Vagina (tissue), 2 donors: ENCODE measurements at places on chromosomes 13 and 19.

DNA sequence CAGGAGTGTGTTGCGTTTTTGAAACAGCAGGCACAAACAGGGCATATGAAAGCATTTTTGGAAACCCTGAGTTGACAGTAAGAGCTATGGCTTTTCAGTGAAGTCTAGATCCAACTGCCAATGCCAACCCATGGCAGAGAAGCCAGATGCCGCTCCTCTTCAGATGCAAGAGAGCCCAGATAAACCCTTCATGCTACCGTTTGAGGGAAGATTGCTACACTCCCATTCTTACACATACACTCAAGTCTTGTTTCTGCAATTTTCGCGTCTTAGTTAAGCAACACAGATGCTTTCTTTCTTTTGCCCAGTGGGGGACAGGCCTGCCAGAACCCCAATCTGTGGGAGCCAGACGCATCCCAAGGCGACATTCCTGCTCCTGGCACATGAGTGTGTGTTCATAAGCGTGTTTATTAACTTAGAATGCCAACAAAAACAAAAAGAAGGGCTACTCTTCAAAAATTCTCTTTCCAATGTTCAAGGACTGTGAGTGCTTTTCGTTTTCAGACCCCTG is 10.4 kb downstream of the BORCS8 start:
- no peak for DNase-seq
- H3K27ac ChIP-seq: no peak overlapping the region
- H3K36me3 ChIP-seq: peaks cover 34% of the 10 kb centered on the region

- H3K27ac ChIP-seq: no peak overlapping the region
- no peak overlapping the region for H3K4me3 ChIP-seq
- peaks cover 70% of the 10 kb centered on the region for H3K36me3 ChIP-seq
- no peaks in the 10 kb centered on the region for H3K27me3 ChIP-seq
Observed at GRCh38 chr19:12947702-12948611, 2.3 kb downstream of the RAD23A start.

GRCh38 chr13:30148786-30149185 is 158.6 kb downstream of the KATNAL1 start:
- peaks cover 7% of the 10 kb centered on the region for H3K4me1 ChIP-seq
- DNase-seq: no peak
- no peaks in the 10 kb centered on the region for H3K36me3 ChIP-seq
- H3K27me3 ChIP-seq: no peaks in the 10 kb centered on the region

- no peak overlapping the region for H3K27ac ChIP-seq
- H3K4me1 ChIP-seq: peaks cover 6% of the 10 kb centered on the region
- DNase-seq: no peak
- no peaks in the 10 kb centered on the region for H3K27me3 ChIP-seq
- H3K36me3 ChIP-seq: no peaks in the 10 kb centered on the region
Observed at GRCh38 chr13:97135883-97136282, 86.2 kb upstream of the MBNL2 start.

DNA sequence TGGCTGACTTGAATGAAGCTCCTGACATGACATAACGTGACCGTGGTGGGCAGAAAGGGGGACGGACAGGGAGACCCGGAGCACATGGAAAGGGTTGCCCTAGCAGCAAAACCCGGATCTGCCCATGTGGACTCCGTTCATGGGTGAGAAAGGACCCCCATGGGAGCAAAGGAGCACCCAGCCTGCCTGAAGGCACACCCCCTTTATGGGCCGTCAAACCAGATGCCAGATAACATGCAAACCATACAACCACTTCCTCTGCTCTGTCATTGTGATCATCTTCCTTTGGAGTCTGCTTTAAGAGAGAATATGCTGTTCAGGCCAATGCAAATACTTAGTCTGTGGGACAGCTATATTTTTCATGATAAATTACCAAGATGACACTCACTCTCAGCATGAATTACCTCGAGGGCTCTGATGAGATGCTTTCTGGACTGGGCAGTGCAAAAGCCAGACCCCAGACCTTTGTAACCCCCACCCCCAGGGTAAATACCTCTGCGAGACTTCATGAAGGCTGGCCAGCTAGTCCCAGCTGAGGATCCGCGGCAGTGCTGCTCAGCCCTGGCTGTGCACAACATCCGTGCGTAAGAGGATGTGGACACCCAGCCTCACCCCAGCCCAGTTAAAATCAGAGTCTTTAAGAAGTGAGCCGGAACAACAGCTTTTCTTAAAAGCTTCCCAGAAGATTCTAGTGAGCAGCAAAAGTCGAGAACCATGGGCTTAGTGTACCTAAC is 126.6 kb downstream of the USP12 start:
- no peaks in the 10 kb centered on the region for H3K36me3 ChIP-seq
- no peak for DNase-seq
- no peak overlapping the region for H3K4me3 ChIP-seq
- H3K4me1 ChIP-seq: no peaks in the 10 kb centered on the region
- no peaks in the 10 kb centered on the region for H3K27me3 ChIP-seq
- H3K27ac ChIP-seq: no peak overlapping the region

- DNase-seq: no peak
- H3K36me3 ChIP-seq: no peaks in the 10 kb centered on the region
Observed at GRCh38 chr19:19747357-19748220, 14.7 kb upstream of the ZNF14 start.

- no peak overlapping the region for H3K4me3 ChIP-seq
- no peaks in the 10 kb centered on the region for H3K27me3 ChIP-seq
- no peak for DNase-seq
- no peaks in the 10 kb centered on the region for H3K36me3 ChIP-seq
Observed at GRCh38 chr19:52331757-52332156, 4.3 kb upstream of the ZNF610 start.

GRCh38 chr19:3366753-3367627 is 607 bp downstream of the NFIC start:
- H3K27me3 ChIP-seq: no peaks in the 10 kb centered on the region
- DNase-seq: no peak
- peaks cover 86% of the 10 kb centered on the region for H3K4me1 ChIP-seq
- H3K27ac ChIP-seq: peak overlapping the region; percentile 100

DNA sequence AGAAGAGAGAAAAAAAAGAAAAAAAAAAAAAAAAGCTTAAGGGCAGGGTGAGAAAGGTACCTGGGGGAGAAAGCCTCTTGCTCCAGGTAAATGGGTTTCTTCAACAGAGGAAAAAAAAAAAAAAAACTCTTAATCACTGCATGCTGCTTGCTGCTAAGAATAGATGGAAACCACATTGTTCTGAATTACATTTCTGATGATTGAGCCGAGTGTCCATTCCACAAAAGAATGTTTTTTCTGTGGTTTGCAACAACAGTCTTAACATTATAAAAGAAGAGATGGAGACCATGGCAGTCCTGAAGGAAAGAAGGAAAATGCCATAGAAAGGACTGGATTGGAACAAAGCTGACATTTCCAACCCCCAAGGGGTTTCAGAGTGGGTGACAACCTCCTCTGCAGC is 1312.7 kb downstream of the SLITRK1 start:
- H3K4me1 ChIP-seq: no peaks in the 10 kb centered on the region
- no peaks in the 10 kb centered on the region for H3K36me3 ChIP-seq
- no peak overlapping the region for H3K27ac ChIP-seq
- no peak for DNase-seq

DNA sequence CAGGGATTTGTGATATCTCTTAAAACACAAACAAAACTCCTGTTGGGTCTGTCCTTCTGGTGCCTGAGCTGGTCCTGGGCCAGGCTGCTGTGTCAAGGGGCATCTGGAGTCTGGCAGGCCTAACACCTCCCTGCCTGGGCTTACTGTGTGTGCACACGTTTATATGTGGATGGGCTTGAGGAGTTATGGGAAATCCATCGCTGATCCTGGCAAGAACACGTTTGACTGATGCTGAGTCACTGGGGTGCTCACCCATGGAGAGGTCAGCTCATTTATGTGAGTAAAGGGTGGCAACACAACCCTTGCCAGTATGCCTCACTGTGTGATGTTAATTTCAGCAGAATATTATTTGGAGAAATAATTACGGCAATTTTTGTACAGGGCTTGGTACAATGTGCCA is 44.5 kb upstream of the PCDH8 start:
- H3K27me3 ChIP-seq: no peaks in the 10 kb centered on the region
- no peak for DNase-seq
- H3K4me3 ChIP-seq: no peak overlapping the region
- H3K4me1 ChIP-seq: no peaks in the 10 kb centered on the region
- no peak overlapping the region for H3K27ac ChIP-seq

DNA sequence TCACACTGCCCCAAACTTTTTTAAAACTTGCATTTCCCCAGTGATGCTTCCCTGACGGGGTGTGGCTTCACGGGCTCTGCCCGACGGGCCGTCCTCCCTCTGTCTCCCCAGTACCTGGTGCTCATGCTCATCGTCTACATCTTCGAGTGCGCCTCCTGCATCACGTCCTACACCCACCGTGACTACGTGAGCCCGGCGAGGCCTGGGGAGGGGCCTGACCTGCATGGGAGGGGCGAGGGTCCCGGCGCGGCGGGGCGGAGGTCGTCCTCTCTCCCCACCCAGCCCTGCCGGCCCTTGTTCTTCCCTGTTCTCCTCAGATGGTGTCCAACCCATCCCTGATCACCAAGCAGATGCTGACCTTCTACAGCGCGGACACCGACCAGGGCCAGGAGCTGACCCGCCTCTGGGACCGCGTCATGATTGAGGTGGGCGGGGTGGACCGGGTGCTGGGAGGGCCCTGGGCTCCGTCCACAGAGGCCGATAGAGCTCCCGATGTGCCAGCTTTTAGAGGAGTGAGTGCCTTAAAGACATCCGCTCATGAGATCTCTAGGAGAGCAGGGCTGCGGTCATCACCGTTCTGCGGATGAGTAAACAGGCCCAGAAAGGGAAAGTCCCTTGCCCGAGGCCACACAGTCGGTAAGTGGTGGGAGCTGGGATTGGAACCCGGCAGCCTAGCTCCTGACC is 6.9 kb downstream of the UPK1A start:
- no peaks in the 10 kb centered on the region for H3K27me3 ChIP-seq
- no peaks in the 10 kb centered on the region for H3K36me3 ChIP-seq
- H3K27ac ChIP-seq: no peak overlapping the region
- no peaks in the 10 kb centered on the region for H3K4me1 ChIP-seq
- DNase-seq: no peak

GRCh38 chr13:105165449-105166125 is 1369.9 kb downstream of the EFNB2 start:
- no peaks in the 10 kb centered on the region for H3K36me3 ChIP-seq
- no peaks in the 10 kb centered on the region for H3K27me3 ChIP-seq
- H3K27ac ChIP-seq: no peak overlapping the region
- no peak overlapping the region for H3K4me3 ChIP-seq
- DNase-seq: no peak

DNA sequence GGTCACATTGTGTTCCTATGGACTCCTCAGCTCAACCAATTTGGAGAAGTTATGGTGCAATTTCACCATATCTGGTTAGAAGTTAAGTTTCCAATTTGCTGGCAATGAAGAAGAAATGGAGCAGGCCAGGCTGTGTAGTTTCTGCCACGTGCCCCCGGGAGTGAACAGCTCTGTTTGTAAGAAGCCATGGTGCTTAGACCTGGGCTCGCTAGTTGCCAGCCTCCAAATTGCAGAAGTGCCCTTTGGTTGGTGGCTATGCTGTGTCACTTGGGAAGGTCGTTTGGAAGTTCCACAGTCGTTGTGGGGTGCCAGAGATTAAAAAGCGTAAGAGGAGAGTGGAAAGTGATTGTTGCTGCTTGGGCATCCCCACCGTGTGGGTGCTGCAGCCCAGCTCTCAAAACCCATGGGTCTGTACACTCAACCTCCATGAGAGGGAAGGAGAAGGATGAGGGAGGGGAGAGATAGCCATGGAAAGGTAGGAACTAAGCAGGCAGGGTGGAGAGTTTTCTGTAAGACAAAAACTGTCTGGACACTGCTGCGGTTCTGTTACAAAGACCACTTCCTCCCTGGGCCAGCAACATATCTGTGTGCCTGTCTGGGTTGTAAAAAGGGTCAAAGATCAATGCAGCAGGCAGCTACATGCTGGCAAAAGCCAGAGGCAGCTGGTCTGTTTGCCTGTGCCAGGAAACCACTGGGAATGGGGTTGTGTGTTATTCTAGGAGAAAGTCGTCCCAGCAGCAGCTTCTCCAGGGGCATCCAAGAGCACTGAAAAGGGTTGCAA is 10.8 kb downstream of the ALOX5AP start:
- H3K27ac ChIP-seq: no peak overlapping the region
- H3K4me3 ChIP-seq: no peak overlapping the region
- H3K4me1 ChIP-seq: peaks cover 23% of the 10 kb centered on the region
- no peaks in the 10 kb centered on the region for H3K36me3 ChIP-seq
- no peak for DNase-seq

GRCh38 chr19:44810234-44811121 is 1.6 kb downstream of the BCAM start:
- peaks cover 42% of the 10 kb centered on the region for H3K4me1 ChIP-seq
- peaks cover 17% of the 10 kb centered on the region for H3K36me3 ChIP-seq
- DNase-seq: no peak
- H3K27ac ChIP-seq: peak overlapping the region; percentile 74

- H3K4me3 ChIP-seq: no peak overlapping the region
- H3K27me3 ChIP-seq: no peaks in the 10 kb centered on the region
- no peak for DNase-seq
- H3K27ac ChIP-seq: no peak overlapping the region
- no peaks in the 10 kb centered on the region for H3K4me1 ChIP-seq
Observed at GRCh38 chr19:54178581-54179261, 5.8 kb upstream of the TMC4 start.

- no peaks in the 10 kb centered on the region for H3K27me3 ChIP-seq
- H3K36me3 ChIP-seq: peaks cover 1% of the 10 kb centered on the region
- peak; percentile 87 for DNase-seq
- H3K4me3 ChIP-seq: peak overlapping the region; percentile 70
- peaks cover 69% of the 10 kb centered on the region for H3K4me1 ChIP-seq
- peak overlapping the region; percentile 100 for H3K27ac ChIP-seq
Observed at GRCh38 chr19:4059891-4060620, 6.6 kb downstream of the ZBTB7A start.

DNA sequence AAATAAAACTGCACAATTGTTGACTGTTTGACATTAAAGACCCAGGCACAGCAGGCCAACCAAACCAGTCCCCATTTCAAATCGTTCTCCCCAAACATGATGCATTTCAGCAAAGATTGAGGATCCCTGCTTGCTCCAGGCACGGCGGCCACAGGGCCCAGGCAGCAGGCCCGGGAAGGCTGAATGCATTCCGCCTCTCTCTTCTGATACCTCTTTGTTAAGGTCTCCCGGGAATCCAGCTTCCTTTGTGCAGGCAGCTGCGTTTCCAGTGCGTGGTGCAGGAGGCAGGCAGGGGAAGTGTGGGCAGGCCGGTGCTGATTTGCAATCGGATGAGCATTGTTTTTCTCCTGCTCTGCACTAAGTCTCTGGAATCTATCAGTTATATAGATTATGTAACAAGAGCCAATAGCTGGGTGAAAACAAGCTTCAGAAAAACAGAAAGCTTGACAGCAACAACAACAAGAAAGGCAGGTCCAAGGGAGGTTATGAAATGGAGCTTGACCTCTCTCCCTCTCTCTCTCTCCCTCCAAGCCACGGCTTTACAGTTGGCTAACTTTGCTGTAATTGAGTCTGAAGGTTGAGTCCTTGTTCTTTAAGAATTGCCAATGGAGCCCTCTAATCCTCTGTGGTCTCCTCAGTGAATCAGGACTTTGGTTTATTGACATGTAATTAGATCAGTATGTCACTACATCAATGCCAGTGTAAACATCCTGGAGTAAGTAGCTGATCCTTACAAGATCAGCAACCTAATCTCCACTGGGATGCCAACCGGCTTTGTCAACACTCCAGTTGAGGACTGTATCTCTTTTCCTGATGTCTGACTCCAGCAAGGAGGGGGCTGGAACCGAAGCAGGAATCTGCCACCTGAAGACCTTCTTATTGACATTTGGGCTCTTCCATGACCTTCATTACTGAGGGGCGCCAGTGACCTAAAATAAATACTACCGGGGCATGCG is 338.0 kb downstream of the TEX29 start:
- no peaks in the 10 kb centered on the region for H3K36me3 ChIP-seq
- no peak overlapping the region for H3K4me3 ChIP-seq
- no peak for DNase-seq
- no peaks in the 10 kb centered on the region for H3K27me3 ChIP-seq
- no peak overlapping the region for H3K27ac ChIP-seq
- H3K4me1 ChIP-seq: no peaks in the 10 kb centered on the region
